SIG-M5 (cell line): ENCODE measurements at places on chromosomes 11 and 22.

DNA sequence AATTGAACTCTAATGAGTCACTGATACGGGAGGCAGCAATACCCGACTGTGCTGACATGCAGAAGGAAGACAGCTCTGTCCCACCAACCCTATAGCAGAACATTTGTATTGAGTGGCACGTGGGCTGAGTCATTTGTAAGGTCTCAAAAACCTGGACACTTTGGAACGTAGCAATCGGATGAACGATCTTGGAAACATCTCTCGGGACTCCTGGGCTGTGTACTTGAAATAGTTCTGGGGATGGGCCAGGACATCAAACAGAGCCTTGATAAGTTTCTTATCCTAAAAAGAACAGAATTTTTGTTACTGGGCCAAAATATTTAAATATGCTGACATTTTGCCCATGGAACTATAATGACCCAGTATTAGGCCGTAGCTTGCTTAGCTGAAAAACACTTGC is 17.1 kb upstream of the NRIP3 start:
- no peak for DNase-seq

GRCh38 chr22:40552070-40552469 is 84.4 kb downstream of the MRTFA start:
- DNase-seq = no peak

DNA sequence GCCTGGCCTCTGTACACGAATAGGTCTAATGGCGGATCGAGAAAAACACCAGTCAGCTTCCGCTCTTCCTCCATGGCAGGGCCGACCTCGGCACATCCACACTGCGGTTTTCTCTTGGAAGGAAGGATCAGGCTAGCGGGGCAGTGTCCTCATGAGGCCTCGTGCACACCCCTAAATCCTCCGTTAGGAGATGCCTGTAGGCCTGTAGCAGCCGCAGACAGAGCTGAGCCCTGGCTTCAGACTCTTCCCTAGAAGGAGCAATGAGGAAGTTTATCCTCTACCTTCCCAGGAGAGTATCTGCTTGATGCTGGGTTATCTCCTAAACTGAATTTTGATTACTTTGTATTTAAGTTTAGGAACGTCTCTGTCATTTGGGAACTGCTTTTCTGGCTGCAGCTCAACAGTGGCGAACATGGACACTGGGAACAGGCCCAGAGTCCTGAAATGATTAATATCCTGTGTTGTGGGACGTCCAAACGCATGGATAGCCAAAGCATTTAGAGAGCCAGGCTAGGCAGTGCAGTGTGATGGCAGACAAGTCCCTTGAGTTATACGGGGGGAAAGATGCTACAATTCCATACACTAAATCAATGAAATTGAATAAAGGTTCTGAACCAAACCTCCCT is 16.5 kb upstream of the BMAL1 start:
- DNase-seq = no peak

- DNase-seq = no peak
These were observed 19.4 kb downstream of the APLP2 start for GRCh38 chr11:130088919-130089673.

DNA sequence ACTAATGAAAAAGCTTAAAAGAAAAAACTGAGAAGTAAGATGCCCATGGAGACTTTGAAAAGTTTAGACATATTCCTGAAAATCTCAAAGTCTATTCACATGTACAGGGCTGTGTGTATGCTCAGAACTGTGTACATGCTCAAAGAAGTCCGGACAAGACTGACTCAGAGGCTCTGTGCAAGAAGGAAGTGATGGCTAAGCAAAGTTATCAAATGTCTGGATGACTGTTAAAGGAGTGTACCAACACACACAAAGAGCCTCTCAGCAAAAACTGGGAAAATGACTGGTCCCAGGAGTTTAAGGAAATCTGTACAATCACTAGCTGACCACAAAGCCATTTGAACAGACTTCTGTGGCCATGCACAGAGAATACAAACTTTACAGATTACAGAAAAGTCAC is 33.1 kb upstream of the ARHGAP32 start:
- DNase-seq = no peak

GRCh38 chr11:134124660-134125451 is 56.0 kb downstream of the JAM3 start:
- DNase-seq = no peak

- DNase-seq = no peak
These were observed 110.9 kb downstream of the ELP4 start for GRCh38 chr11:31620434-31620833.

GRCh38 chr11:126173257-126173656 is 38.2 kb downstream of the RPUSD4 start:
- DNase-seq = no peak
